ENCODE measurements at places on chromosomes 12 and 14.
A peak's percentile ranks its signal among the peaks of the same experiment; 100 is the strongest.

DNA sequence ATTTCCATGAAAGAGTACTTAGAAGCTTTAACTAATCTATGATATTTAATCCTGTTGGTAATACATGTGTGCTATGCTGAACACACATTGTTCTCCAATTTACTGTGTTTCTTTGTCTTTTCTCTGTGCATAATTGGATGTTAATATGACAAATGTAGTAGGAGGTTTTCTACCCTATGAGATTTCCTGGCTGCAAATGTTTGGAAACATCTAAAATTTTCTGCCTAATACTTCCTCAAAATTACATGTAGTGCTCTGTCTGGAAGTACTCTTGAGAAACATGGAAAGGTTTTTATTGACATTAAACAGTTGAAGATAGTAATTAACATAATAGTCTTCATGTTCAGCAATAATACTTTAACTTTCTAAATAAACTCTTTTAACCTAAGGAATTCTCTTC lies 213.0 kb downstream of the KITLG start:
- no peak for DNase-seq

DNA sequence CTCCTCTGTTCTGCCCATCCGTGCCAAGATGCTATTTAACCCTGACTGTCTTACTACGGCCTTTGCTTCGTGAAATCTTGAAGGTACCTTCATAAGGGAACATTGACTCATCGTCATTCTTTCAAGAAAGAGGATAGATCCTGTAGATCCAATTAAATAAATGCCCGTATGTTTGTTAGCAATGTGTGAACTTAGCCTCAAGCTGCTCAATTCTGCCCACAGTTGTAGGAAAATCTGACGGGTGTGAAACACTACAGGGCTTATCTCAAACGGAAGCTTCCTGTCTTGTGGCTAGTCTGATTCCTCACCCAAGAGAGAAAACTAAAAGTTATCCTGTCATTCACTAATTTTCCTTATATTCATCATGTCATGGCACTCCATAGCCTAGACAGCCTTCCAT lies 168.0 kb upstream of the TBX3 start:
- DNase-seq, result no peak

GRCh38 chr14:87306409-87307168 lies 686.4 kb downstream of the GALC start:
- DNase-seq, result no peak

- DNase-seq, result no peak
Observed at GRCh38 chr12:122569288-122569687, 42.2 kb downstream of the KNTC1 start.

- DNase-seq, result peak; percentile 23
Observed at GRCh38 chr14:104676694-104677511, 12.5 kb upstream of the INF2 start.

DNA sequence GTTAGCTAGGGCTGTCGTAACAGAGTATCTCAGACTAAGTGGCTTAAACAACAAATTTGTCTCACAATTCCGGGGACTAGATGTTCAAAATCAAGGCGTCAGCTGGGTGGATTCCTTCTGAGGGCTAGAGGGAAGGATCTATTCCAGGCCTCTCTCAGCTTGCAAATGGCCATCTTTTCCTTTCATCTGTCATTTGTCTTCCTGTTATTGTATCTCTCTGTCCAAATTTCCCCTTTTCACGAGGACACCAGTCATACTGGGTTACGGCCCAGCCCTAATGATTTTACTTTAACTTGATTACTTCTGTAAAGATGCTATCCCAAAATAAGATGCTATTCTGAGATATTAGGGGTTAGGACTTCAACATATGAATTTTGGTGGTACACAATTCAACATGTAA lies 119.0 kb upstream of the CPSF6 start:
- DNase-seq, result no peak

GRCh38 chr12:1019283-1019682 lies 28.3 kb downstream of the ERC1 start:
- no peak for DNase-seq

- peak; percentile 54 for DNase-seq
Observed at GRCh38 chr12:25377469-25378177, 126.9 kb upstream of the KRAS start.

DNA sequence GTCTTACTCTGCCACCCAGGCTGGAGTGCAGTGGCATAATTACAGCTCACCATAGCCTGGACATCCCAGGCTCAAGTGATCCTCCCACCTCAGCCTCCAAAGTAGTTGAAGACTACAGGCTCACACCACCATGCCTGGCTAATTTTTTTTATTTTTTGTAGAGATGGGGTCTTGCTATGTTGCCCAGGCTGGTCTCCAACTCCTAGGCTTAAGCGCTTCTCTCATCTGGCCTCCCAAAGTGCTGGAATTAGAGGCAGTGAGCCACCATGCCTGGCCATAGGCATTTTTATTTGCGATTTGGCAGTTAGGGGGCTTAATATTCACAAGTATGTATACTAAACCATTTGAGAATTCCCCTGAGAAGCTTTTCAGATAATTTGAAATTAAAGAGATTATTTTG lies 19.1 kb downstream of the PNMA1 start:
- DNase-seq, result no peak

- no peak for DNase-seq
Observed at GRCh38 chr12:131112021-131112420, 158.3 kb downstream of the ADGRD1 start.

- DNase-seq, result no peak
Observed at GRCh38 chr14:28243600-28243999, 523.0 kb upstream of the FOXG1 start.

GRCh38 chr12:89353188-89353822 lies 1.0 kb upstream of the DUSP6 start:
- no peak for DNase-seq

GRCh38 chr12:15225136-15225862 lies 4.1 kb upstream of the RERG start:
- no peak for DNase-seq

DNA sequence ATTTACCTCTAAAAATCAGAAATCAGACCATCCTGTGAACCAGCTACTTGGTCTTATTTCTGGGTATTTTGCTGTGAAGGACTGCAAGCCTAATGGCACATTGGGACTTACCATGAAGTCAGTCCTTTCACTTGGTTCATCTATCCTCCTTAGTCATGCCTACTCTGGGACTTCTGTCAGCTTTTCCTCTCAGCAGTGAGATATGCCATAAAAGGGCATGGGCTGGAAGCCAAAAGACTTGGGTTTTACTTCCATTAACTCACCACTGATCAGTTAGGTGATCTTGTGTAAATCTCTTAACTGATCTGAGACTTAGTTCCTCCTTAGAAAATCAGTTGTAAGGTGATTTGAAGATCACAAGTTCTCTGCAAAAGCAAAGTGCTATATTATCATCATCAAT lies 116.5 kb downstream of the PAH start:
- no peak for DNase-seq

DNA sequence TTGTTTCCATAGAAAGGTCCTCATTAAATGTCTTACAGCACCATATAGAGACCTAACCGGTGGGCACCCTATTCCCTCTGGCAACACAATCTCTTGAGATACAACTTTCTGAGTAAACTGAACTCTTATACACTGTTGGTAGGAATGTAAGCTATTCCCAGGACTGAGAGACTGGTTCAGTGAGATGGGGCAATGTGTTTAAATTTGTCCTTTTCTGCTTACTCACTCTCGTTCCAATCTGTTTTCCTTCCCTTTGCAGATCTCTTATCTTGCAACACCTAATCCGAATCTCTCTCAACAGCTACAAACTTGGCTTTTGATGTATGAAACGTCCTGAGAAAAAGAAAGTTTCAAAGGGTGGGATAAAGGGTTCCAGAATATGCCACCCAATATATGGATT lies 26.1 kb upstream of the ETV6 start:
- DNase-seq, result no peak

GRCh38 chr12:18468246-18469075 lies 207.1 kb downstream of the PIK3C2G start:
- DNase-seq, result no peak

DNA sequence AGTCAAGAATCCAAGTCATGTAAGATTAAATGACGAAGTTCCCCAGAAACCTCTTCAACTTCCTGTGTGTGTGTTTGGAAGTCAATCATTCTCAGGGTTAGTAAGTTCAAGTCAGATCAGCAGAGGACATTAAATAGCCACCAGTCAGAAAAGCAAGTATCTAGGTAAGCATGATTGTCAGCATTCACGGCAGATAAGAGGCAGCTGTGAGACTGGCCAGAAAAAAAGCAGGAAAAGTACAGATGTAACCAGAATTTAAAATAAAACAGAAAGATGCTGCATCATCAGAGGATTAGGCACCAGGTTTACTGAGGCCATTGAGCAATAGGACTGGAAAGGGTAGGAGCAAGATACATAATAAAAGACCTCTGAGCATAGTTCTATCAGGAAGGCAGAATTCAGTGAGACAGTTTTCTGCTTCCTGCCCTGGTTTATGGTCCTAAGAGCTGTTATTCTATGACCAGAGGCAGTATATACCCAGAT lies 606.9 kb downstream of the FSCB start:
- DNase-seq, result no peak

GRCh38 chr14:68899033-68899603 lies 80.0 kb downstream of the ACTN1 start:
- DNase-seq, result no peak

GRCh38 chr14:57573173-57573572 lies 79.5 kb upstream of the CCDC198 start:
- DNase-seq, result no peak

- no peak for DNase-seq
Observed at GRCh38 chr12:67251012-67251411, 18.1 kb upstream of the CAND1 start.

- DNase-seq, result no peak
Observed at GRCh38 chr14:58947814-58948445, 240.5 kb upstream of the DAAM1 start.

DNA sequence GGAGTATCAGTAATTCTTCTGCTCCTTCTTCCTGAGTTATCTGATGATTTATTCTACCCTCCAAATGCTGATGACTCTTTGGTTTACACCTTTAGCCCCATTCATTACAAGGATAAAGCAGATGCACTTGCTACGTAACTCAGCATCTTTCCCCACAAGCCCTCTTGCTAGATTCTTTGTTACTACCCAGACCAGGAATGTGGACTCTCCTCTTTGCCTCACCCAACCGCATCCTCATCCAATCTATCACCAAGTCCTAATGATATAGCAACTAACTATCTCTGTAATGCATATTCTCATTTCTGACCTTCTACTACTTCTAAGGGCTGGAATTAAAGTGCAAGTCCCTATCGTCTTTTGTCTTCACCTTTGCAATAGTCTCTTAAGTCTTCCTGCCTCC lies 9.2 kb downstream of the KRT1 start:
- DNase-seq, result no peak

GRCh38 chr12:82357340-82357739 lies 847 bp downstream of the CCDC59 start:
- DNase-seq, result no peak

DNA sequence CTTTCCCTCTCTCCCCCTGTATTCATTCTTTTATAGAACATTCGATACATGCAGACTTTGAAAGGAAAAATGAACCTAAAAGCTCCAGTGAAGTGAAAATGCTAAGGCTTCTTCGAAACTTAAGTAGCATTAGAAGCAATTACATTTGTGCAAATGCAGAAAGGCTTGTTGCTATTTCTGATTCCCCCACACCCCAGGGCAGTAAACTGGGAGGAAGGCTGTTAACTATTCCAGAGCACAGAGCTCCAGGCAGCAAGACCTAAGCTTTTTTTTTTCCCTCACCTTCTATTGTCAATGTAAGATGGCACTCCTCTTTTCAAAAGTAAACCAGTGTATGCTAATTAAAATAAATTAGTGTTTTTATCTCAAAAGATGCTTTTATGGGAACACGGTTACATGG lies 448.9 kb upstream of the TBX3 start:
- no peak for DNase-seq

DNA sequence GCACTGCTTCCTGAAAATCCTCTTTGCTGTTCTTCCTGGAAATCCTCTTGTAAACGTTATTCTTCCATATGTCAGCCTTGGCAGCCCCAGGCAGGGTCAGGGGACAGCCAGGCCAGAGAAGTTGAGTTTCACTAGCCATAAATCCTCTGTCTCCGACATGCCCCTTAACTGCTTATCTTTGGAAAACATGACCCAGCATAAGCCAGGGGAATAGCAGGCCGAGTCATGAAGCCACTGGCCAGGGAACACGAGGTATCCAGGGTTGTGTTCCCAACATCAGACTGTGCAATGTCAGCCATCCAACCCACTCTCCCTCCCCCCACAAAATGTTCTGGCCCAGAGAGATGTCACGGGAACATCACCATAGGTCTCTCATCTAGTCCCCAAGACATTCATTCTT lies 453.9 kb downstream of the MED13L start:
- DNase-seq, result no peak

- no peak for DNase-seq
Observed at GRCh38 chr12:64186789-64187188, 35.3 kb downstream of the KICS2 start.

DNA sequence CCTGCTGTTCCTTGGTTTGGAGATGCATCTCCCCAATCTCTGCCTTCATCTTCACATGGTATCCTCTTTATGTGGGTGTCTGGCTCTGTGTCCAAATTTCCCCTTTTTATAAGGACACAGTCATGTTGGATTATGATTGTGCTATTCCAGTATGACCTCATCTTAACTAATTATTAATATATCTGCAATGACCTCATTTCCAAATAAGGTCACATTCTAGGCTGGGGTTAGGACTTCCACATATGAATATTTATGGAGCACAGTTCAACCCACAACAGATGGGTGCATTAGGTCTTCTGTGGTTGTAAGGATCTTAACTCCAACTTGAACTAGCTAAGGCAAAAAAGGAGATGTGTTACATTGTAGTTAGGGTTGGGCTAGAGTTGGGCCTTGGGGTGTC lies 69.4 kb downstream of the ADCK1 start:
- no peak for DNase-seq

DNA sequence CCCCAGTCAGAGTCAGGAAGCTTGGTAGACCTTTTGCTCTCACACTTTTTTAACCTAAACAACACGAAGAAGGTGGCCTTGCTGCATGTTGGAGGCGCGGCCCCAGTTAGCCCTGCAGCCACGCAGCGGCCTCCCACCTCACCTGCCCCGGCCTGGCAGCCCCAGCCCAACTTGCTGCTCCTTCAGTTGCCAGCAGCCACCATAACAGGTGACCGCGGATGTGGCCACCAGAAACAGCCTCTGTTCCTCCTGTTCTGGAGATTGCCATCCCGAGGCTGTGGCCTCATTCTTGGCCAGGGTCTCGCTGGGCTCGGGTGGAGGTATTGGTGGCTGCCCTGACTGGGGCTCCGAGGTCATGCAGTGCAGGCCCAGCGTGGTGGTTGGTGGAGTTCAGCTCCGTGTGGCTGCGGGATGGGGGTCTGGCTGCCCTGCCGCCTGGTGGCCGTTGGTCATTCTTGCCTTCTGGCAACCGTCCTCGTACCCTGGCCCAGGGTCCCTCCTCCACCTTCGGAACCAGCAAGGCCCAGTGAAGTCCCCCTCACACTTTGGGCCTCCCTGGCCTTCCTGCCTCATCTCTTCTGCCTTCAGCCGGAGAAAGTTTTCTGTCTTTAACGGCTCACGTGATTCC lies 20.7 kb upstream of the TEX22 start:
- DNase-seq, result no peak
